ENCODE measurements at places on chromosomes 2 and 18.

DNA sequence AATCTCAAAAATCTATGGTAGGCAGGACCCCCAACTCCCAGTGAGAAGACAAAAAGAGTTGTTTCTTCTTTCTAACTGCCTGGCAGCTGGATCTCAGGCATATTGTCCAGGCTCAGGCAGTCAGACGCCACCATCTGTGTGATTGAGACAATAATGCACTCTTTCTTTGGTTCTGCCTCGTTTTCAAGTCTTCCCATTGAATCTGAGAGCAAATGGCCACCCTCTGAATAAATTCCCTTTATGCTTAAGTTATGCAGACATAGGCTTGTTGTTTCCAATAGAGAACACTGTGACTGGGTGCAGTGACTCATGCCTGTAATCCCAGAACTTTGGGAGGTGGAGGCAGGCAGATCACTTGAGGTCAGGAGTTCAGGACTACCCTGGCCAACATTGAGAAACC is 15.3 kb upstream of the CD207 start:
- DNase-seq = no peak
- H3K27ac ChIP-seq = no peak overlapping the region
- no peak overlapping the region for H3K4me3 ChIP-seq
- no peaks in the 10 kb centered on the region for H3K36me3 ChIP-seq
- H3K4me1 ChIP-seq = peaks cover 17% of the 10 kb centered on the region
- peaks cover 2% of the 10 kb centered on the region for H3K27me3 ChIP-seq

DNA sequence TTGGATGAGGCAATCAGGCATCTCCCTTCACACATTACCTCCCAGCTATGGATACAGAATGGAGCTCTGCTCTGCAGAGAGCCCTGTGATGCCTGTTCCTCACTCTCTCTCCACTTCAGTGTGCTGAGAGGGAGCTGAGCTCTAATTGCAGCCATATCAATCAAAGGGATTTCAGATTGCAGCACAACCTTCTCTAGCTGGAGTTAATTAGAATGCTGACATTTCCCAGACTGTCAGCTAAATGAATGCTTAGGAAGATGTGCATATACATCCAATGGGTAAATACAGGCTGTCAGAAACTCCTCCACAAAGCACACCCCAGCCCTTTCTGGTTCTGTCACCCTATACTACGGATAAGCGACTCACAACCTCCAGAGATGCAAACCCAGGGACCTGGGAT is 402.6 kb downstream of the EIPR1 start:
- no peaks in the 10 kb centered on the region for H3K4me1 ChIP-seq
- no peak for DNase-seq
- H3K4me3 ChIP-seq = no peak overlapping the region
- H3K36me3 ChIP-seq = no peaks in the 10 kb centered on the region
- no peaks in the 10 kb centered on the region for H3K27me3 ChIP-seq

DNA sequence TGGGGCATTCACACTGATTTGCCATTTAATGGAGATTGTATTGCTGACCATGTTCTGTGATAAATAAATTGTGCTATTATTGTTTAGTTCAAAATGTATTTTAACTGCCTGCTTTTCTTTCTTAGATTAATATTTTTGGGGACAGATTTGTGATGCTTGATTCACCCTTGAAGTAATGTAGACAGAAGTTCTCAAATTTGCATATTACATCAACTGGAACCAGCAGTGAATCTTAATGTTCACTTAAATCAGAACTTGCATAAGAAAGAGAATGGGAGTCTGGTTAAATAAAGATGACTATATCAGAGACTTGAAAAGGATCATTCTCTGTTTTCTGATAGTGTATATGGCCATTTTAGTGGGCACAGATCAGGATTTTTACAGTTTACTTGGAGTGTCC is 1.8 kb downstream of the DNAJC10 start:
- no peak for DNase-seq
- peaks cover 4% of the 10 kb centered on the region for H3K4me1 ChIP-seq
- no peak overlapping the region for H3K27ac ChIP-seq
- H3K36me3 ChIP-seq = no peaks in the 10 kb centered on the region
- H3K4me3 ChIP-seq = no peak overlapping the region

DNA sequence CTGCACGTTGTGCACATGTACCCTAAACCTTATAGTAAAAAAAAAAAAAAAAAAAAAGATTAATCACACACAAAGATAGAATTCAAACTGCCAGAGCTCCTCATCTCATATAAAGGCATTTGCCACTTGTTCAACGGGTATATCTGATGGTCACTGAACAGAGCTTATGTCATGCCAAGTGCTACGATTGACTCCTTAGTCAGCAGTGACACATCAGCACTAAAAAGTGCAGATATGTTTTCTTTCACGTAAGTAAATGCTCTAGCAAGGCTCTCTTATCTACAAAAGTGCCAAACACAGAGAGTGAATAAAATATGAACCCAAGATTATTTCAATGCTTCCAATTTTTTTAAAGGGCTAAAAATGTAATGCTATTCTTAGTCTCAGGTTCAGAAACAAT is 1.1 kb downstream of the LMAN1 start:
- H3K4me3 ChIP-seq = peak overlapping the region; percentile 100
- peaks cover 5% of the 10 kb centered on the region for H3K4me1 ChIP-seq
- no peak for DNase-seq

- no peaks in the 10 kb centered on the region for H3K36me3 ChIP-seq
- H3K4me3 ChIP-seq = no peak overlapping the region
- no peak for DNase-seq
- H3K4me1 ChIP-seq = no peaks in the 10 kb centered on the region
Measured at GRCh38 chr2:117557626-117558025, 256.9 kb upstream of the DDX18 start.

DNA sequence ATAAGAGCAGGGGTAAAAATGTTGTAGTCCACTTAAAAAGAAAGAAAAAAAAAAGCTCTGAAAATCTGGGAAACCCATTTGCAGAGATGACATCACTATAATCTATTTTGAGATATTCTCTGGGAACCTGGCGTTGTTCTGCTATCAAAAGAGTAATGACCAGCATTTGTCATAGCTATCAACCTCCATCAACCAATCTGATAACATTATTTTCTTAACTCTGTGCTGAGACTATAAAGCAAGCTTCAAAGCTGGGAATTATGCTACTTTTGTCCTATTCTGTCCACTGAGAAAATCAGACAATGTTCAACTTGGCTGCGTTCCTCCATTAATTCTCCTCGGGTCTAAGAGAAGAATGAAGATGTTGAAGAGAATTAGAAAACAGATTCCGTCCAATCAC is 107.5 kb downstream of the STK39 start:
- no peaks in the 10 kb centered on the region for H3K27me3 ChIP-seq
- H3K36me3 ChIP-seq = no peaks in the 10 kb centered on the region
- no peak for DNase-seq
- H3K4me3 ChIP-seq = no peak overlapping the region

DNA sequence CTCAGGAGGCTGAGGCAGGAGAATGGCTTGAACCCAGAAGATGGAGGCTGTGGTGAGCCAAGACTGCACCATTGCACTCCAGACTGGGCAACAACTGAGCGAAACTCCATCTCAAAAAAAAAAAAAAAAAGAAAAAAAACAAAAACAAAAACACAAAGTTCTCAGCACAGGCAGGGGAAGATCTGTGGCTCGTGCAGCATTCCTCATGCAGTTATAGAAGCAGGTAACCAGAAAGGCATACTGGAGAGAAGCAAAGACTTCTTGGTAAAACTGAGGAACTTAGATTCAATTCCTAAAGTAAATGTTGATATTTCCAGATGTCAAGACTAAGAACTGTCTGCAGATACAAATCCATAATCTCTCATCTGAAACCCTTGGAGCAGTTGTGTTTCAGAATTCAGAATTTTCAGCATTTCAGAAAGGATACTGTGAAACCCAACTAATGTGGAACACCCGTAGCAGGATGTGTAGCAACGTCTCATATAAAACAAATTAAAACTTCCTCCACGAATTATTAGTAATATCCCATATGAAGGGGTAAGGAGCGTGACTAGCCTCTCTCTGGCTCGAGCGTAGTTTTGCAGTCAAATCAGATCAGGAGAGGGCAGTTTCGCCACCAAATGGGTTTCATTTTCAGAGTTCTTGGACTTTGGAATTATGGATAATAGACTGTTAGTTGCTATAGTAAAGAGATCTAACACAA is 13.2 kb upstream of the SLC25A52 start:
- H3K27ac ChIP-seq = no peak overlapping the region
- DNase-seq = no peak

DNA sequence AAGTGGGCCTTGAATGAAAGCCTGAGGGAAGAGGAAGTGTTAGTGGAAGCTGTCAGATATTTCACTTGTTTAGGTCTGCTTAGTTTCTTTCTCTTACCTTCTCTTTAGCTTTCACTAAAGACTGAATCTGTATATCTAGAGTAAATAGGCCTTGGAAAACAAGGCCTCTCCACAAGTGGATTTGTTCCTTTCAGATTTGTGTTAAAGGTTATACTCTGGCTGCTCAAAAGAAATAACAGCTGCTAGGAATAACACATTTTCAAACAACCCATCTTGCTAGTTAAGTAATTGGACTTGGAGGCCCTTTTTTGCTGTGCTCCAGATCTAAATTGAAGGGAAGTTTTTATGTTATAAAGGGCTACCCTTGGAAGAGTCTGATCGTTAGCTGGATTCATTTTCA is 236.3 kb downstream of the KIAA1328 start:
- DNase-seq = no peak
- no peaks in the 10 kb centered on the region for H3K4me1 ChIP-seq
- H3K36me3 ChIP-seq = no peaks in the 10 kb centered on the region
- H3K27ac ChIP-seq = no peak overlapping the region

GRCh38 chr2:47530105-47530760 is 127.3 kb downstream of the MSH2 start:
- H3K27ac ChIP-seq = no peak overlapping the region
- H3K4me3 ChIP-seq = no peak overlapping the region
- H3K27me3 ChIP-seq = peaks cover 9% of the 10 kb centered on the region
- H3K4me1 ChIP-seq = no peaks in the 10 kb centered on the region
- no peaks in the 10 kb centered on the region for H3K36me3 ChIP-seq

GRCh38 chr2:86280191-86280667 is 57.2 kb downstream of the REEP1 start:
- peaks cover 6% of the 10 kb centered on the region for H3K27me3 ChIP-seq
- no peak for DNase-seq
- no peaks in the 10 kb centered on the region for H3K36me3 ChIP-seq
- H3K4me3 ChIP-seq = no peak overlapping the region

GRCh38 chr2:236943068-236943467 is 142.6 kb upstream of the COPS8 start:
- peaks cover 3% of the 10 kb centered on the region for H3K27me3 ChIP-seq
- no peak overlapping the region for H3K4me3 ChIP-seq
- no peaks in the 10 kb centered on the region for H3K36me3 ChIP-seq
- no peak overlapping the region for H3K27ac ChIP-seq

GRCh38 chr2:143726151-143726845 is 597.1 kb downstream of the ARHGAP15 start:
- no peak for DNase-seq
- no peaks in the 10 kb centered on the region for H3K27me3 ChIP-seq
- H3K4me3 ChIP-seq = no peak overlapping the region
- no peaks in the 10 kb centered on the region for H3K4me1 ChIP-seq

DNA sequence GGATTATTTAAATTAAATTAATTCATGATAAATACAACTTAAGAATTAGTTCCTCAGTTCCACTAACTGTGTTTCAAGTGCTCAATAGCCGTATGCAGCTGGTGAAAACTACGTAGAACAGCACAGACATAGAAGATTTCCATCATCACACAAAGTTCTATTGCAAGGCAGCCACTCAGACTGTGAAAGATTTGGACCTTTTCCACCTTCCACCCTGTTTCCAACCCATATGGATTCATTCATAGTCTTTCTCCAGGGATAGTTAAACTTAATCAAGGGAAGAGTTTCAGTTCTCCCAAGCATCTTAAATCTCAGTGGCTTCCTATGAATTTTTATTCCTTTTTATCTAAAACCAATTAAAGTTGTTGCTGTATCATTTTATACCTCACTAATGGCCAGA is 2030.8 kb downstream of the SUCLG1 start:
- H3K27me3 ChIP-seq = peaks cover 2% of the 10 kb centered on the region
- DNase-seq = no peak
- no peaks in the 10 kb centered on the region for H3K4me1 ChIP-seq
- H3K4me3 ChIP-seq = no peak overlapping the region
- no peaks in the 10 kb centered on the region for H3K36me3 ChIP-seq
- no peak overlapping the region for H3K27ac ChIP-seq

DNA sequence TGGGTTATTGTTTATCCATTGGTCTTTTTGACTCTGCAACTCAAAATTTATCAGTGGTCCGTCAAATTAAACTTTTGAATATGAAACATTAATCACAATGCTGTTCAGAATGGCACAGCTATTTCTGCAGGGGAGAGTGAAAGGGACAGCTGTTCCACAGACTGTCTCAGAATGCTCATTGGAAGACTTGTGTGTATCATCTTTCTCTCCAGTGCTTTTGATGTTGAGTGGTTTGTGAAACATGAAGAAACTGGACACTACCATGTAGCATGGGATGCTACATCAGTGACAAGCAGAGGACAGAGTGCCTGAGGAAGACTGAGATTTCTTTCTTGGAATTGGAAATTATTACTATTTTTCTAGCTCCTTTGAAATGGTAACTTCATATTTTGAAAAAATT is 115.7 kb downstream of the PLCL1 start:
- H3K27ac ChIP-seq = peak overlapping the region; percentile 72
- no peak overlapping the region for H3K4me3 ChIP-seq
- no peak for DNase-seq
- H3K4me1 ChIP-seq = peaks cover 16% of the 10 kb centered on the region

DNA sequence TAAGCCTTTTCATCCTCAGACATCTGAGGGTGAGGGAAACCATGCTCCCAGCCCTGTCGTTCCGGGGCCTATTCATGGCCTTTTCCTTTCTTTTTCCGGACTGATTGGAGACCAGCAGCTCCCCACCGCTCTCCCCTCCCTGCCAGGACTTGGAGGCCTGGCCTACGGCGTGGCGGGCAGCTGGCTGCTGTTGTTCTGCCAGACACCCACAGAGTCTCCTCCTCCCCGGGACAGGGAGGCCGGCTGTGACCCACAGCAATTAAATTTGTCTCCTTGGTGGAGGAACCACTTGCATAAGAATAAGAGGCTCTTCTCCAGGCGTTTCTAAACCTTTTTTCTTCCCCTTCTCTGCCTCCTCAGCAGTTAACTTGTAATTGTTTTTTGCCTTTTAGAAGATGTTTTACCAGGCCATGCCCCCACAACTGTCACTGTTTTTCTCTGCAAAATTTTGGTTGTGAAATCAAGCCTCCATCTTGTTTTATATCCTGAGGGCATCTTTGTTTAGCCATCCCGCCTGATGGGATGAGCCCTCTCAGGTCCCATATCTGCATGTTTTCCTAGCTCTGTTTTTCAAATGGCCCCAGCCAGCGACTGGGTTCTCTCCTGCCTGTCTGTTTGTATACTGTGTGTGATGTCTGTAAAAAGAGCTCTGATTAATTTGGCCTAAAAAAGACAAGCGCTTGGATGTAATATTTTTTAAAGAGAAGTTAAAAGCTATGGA is 1060.0 kb upstream of the DDX18 start:
- peaks cover 11% of the 10 kb centered on the region for H3K4me1 ChIP-seq
- no peaks in the 10 kb centered on the region for H3K27me3 ChIP-seq
- H3K4me3 ChIP-seq = peak overlapping the region; percentile 3
- peak overlapping the region; percentile 6 for H3K27ac ChIP-seq

- H3K4me1 ChIP-seq = no peaks in the 10 kb centered on the region
- no peak overlapping the region for H3K27ac ChIP-seq
- no peak overlapping the region for H3K4me3 ChIP-seq
- DNase-seq = no peak
- no peaks in the 10 kb centered on the region for H3K36me3 ChIP-seq
Measured at GRCh38 chr2:140154271-140154670, 1374.1 kb upstream of the NXPH2 start.

Measured in endothelial cell (in vitro differentiated cells).